NCI-H1092 treated with DMSO at 0.1 percent for 48 hours (cell line): ENCODE measurements at places on chromosomes 5 and 9.

- no peak for DNase-seq
Measured at GRCh38 chr5:153223376-153223775, 267.1 kb upstream of the GRIA1 start.

DNA sequence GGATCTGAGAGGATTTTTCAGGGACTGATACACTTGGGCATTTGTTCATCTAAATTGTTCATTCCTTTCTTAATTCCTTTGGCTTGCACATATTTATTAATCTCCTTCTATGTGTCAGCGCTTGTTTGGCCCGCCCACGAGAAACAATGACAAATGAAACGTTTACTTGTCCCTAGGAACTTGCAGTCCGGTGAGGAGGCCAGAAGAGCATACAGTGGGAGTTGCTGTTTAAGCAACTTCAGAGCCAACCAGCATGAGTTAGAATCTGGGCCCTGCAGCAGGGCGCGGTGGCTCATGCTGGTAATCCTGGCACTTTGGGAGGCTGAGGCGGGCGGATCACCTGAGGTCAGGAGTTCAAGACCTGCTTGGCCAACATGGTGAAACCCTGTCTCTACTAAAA lies 18.8 kb downstream of the FBXL7 start:
- no peak for DNase-seq

GRCh38 chr5:33938881-33939280 lies 2.7 kb downstream of the RXFP3 start:
- no peak for DNase-seq

- DNase-seq, result peak; percentile 56
Measured at GRCh38 chr9:93223260-93224180, 39.6 kb downstream of the WNK2 start.

GRCh38 chr5:40396317-40396716 lies 283.4 kb upstream of the PTGER4 start:
- no peak for DNase-seq

GRCh38 chr9:136044207-136044970 lies 50.7 kb downstream of the NACC2 start:
- no peak for DNase-seq

- no peak for DNase-seq
Measured at GRCh38 chr9:107644733-107645463, 155.3 kb upstream of the KLF4 start.

DNA sequence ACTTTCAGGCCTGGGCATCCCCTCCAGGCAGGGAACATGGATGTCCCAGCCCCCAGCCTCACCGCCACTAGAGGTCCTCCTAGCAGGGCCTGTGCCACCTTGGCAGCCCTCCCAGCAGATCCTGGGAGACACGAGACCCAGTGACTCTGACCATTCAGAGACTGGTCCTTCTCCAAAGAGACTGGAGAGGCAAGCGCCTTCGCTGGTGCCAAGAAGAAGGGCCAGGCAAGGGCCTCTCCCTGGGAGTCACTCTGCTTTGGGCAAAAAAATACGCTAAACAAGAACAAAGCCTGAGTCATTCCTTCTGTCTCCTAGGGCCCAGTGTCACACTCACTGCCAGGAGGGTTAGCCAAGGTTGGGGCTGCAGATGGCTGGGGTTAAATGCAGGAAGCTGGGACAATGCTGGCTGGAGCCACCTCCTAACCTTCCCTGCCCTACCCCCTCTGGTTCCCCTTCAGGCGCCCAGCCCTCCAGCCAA lies 35.3 kb upstream of the SMIM23 start:
- no peak for DNase-seq

GRCh38 chr5:14036514-14036913 lies 92.0 kb upstream of the DNAH5 start:
- no peak for DNase-seq

- no peak for DNase-seq
Measured at GRCh38 chr5:150946351-150946905, 41.6 kb upstream of the ZNF300 start.

DNA sequence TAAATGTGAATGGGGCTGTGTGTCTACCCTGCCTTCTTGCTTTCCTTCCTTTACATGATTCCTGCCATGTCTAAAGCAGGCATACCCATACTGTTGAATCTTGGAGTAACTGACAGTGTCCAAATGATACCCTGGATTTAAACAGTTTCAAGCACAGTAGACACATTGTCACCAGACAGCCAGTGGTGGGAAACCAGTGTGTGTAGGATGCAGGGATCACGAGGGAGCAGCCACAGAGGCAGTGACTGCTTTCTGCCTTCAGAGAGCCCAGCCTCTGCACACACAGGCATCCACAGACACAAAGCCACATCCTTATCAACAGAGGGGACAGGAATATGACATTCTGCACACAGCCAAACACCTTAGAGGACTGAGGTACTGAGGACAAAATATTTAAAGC lies 184.2 kb upstream of the TBCA start:
- no peak for DNase-seq

DNA sequence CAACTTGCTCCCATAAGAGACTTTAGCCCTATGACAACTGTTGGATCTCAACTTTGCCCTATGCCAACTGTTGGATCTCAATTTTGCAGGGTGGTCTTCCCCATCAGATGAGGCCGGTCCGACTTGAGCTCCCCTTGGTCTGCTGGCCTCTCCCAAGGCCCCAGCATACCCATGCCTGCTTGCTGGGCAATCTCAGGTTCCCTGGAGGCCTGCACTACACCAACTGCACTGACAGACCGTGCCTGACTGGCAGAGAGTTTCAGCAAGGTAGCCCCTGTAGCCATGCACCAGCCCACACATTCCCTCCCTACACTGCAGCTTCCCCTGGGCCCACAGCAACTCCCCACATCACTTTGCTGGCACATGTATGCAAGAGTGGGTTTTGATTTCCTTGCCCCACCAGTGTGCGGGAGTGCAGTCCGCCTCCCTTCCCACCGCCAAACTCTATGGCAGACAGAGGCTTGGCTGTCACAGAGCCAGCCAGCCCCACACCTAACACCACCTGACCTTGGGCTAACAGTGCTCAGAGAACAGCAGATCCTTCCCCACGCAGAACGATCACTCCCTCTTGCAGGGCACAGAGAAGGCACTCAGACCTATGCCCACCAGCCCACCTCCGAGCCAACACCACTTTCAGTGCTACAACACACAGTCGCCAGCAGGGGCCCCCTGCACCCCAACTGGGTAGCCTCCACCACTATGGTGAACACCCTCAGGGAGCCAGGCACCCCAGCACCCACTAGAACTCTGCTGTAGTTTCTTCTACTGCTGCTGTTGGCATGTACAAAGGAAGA lies 279.9 kb upstream of the COX7C start:
- DNase-seq, result no peak

DNA sequence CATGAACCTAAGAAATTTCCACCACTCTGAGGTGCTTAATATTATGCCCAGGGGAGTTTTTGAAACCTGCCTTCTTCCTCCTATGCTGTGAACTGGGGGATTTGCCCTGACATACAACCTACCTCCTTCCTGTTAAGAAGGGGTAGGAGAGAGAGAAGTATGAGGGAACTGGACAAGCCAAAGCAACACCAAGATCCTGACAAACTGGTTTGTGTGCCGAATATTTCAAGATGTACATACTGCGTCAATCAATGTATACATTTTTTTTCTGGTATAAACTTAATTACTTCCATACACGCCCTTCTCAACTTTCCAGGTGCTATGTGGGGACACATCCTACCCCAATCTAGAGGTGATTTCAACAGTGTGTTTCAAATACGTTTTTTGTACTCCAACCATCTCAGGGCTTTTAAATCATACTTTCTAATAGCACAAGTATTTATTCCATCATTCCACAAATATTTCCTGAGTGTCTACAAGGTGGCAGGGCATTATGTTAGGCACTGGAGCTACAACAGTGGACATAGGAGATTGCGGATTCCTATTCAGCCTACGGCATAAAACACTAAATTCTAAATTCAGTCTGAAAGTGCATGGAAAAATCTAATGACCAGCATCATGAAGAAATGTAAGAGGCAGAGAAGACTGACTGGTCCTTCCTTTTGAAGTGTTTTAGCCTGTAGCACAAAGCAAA lies 70.1 kb upstream of the IFNK start:
- no peak for DNase-seq

DNA sequence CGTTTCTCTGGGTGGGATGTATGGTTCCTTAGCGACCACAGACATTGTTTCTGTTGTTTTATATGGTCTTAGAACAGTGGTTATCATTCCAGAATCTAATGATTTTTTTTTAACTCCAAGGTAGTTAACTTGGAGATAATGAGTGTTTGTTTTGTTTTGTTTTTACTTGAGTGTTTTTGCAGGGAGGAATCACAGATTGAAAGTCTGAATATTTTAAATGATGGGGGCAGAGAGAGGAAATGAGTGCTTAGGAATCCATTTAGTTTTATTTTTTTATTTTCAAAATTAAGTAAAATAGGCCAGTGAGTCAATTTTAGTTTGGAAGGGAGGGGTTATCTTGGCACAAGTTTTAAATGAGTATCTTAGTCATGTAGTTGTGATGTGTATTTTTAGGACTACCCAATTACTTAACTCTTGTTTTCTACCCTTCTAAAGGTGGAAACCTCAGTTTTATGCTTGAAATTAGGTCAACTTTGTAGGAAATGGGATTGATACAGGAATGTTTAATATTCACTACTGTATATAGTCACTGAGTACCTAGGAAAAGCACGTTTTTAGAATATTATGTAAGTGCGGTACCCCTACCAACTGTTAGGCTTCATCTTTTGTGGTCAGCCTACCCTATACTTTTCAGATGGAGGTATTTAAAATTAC lies 2.0 kb downstream of the UBE2R2 start:
- DNase-seq, result no peak

- no peak for DNase-seq
Measured at GRCh38 chr5:103369125-103370120, 110.9 kb downstream of the MACIR start.

- DNase-seq, result no peak
Measured at GRCh38 chr5:173278172-173278571, 43.2 kb upstream of the NKX2-5 start.

DNA sequence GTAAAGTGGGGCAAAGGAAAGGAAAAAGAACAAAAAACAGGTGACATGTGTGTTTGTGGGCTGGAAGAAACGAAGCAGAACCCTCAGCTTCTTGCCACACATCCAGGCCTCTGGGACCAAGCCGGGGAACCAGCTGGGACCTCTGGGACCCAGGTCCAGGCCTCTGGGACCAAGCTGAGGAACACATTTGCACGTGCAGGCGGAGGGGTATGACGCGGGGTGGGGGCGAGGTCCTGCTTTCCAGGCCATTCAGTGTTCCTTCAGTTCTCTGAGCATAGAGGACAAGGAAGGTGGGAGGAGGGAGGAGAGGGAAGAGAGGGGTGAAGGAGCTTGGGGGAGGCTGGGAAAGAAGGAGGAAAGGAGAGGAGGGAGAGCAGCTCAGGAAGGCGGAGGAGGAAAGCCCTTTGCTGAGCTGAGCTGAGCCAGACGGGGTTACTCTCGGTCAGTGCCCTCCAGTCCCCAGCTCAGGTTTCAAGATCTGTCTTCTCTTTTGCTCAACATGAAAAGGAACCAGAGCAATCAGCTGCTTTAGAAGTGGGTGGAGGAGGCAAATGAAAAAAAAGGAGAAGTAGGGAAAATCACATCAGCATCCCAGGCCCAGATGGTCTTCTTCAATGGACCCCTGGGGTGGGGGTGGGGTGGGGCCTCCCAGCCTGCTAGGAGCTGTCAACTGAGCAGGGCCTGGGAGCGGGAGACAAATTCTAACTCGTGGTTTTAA lies 59.1 kb downstream of the ABCA1 start:
- DNase-seq, result peak; percentile 56

DNA sequence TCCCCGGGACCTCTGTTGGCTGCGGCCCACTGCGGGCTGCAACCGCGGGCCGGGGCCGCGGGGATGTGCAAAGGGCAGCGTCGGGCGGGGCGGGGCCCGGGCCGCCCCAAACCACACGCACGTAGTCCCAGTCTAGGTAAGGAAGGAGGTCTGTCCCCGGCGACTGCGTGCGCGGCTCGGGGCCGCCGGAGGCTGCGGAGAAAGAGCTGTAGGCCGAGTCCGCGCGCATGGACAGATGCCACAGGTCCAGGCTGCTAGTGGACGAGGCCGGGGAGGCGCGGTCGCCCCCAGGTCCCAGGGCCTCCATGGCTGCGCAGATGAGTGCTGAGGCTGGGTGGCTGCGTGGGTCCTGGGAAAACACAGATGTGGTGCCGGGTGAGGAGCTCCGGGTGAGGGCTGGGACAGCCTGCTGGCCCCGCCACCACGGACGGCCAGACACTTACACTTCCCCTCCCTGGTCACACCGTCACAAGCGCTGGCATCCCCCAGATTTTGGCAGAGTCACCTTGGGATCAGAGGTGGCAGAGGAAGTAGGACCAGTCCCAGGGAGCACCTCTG lies 4.5 kb downstream of the SHROOM1 start:
- DNase-seq, result no peak

DNA sequence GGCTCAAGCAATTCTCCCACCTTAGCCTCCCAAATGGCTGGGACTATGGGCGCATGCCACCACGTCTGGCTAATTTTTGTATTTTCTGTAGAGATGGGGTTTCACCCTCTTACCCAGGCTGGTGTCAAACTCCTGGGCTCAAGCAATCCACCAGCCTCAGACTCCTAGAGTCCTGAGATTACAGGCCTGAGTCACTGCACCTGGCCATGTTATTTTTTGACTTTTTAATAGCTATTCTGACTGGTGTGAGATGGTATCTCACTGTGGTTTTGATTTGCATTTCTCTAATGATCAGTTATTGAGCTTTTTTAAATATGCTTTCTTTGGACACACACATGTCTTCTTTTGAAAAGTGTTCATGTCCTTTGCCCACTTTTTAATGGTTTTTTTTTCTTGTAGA lies 38.2 kb downstream of the FBXW2 start:
- no peak for DNase-seq

DNA sequence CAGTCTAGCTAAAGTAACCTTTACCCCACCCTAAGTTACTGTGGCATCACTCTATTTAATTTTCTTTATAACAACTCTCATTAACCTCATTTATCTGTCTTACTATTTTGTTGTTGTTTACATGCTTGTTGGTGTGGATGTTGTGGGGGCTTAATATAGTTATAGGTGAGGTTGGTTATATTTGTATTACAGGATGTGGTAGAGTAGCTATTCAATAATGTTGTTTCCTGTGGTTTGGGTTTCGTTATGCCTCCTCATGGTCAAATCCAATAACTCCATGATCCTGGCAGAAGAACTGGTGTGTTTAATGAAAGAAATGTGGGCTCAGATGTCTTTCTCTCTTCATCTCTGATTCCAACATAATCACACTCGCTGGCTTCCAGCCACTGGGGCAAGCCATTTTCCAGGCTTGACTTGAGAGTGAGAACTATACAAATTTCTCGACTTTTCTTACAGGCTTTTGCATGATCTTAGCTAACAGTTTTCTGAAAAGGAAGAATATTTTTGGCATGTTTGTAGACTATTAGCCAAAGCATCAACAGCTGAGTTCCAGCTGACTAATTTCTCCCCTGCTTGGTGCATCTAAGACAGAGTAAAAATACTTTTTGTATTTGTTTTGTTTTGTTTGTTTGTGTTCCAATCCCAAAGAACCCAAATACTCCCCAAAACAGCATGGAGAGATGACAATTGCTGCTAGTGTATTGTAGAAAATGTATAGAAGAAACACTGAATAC lies 303.7 kb upstream of the PAPPA start:
- no peak for DNase-seq
